ENCODE measurements at places on chromosomes 3 and 15.

GRCh38 chr3:144557515-144557914 is 585.9 kb downstream of the DIPK2A start:
- DNase-seq = no peak

- DNase-seq = no peak
Measured at GRCh38 chr3:14810801-14811661, 7.7 kb upstream of the FGD5 start.

GRCh38 chr15:82105451-82106215 is 59.8 kb upstream of the MEX3B start:
- no peak for DNase-seq

- no peak for DNase-seq
Measured at GRCh38 chr3:35710554-35710953, 71.2 kb downstream of the ARPP21 start.

DNA sequence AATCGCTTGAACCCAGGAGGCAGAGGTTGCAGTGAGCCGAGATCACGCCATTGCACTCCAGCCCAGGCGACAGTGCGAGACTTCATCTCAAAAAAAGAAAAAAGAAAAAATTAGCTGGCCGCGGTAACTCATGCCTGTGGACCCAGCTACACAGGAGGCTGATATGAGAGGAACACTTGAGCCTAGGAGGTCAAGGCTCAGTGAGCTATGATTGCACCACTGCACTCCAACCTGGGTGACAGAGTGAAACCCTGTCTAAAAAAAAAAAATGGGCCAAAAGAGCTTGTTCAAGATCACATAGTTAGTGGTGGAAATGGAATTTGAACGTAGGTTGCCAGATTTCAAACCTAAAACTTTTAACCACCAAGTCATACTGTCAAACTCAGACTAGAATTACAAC is 46.2 kb upstream of the PPP4R2 start:
- no peak for DNase-seq
